ENCODE measurements at places on chromosomes 12 and 14.
A peak's percentile ranks its signal among the peaks of the same experiment; 100 is the strongest.

DNA sequence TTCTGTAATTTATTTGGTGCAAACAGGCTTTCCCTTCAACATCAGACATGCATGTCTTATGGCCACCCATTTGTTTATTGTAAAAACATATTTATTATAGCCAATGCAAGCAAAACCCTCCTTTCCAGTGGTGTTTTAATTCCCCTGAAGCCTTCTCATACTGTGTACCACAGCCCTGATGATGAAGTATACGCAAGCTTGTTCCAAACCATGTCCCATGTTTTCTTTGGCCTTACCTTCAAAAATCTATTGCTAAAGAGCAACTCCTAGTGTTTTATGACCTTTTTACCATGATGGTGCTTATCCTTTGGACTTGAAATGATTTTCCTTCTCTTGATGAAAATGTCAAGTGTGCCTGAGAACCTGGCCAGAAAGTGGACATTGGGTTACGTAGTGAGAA is 85.9 kb upstream of the CCDC91 start:
- no peak for DNase-seq

- DNase-seq, result peak; percentile 65
Measured at GRCh38 chr12:51351913-51352532, 5.5 kb upstream of the CELA1 start.

DNA sequence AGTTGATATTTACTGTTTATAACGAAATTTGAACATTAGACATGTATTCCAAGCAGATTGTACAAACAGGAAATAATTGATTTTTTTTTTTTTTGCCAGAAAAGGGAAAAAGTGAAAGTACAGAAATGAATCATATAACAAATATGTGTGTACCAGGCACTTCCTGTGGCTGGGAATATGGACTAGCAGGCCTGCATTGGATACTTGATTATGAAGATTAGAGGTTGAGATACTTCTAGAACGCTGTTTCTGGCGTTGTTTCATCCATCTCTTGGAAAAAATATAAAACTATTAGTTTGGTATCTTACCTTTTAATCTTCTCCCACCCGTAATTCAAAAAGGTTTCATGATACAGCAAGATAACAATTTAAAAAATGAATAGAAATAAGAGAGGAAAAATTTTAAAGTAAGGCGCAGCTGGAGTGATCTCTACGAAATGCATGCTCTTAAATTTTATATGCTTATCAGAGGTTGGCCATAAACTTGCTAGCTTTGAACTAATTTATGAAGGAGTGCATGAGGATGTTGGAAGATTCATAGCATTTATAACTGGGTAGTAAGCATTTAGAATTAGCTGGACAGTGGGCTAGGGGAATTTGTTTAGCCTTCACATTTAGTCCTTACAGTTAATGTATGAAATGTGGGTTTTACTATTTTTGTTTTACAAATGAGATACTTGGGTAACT is 90.8 kb downstream of the AEBP2 start:
- DNase-seq, result no peak

DNA sequence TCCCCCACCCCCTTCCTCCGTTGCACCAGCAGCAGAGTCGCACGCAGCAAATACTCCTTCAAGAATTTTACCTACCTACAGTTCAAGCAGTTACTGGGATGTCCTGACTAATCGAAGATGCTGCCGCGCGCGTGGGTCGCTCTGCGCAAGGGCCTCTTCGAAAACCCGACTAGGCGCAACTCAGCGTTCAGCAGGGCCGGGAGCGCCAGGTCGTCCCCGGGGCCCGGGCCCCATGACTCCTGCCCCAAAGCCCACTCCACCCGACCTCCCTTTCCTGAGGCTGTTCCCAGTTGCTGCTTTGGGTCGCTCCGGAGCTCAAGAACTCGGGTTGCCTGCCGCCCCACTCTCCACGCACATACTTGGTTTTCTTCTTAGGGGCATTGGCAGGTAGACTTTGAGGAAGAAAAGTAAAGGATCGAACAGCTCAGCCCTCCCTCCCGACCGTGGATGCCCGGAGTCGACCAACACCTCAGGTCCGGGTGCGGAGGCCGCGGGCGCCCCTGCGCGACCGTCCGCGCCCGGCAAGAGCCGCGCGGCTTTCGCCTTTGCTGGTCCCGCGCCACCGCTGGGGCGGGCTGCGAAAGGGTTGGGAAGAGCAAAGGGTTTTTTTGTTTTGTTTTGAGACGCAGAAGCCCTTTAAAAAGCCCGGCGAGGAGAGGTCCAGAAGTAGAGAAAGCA is 1.9 kb downstream of the BMP4 start:
- DNase-seq, result no peak

- no peak for DNase-seq
Measured at GRCh38 chr14:26330982-26331381, 266.9 kb downstream of the NOVA1 start.

GRCh38 chr12:76990716-76991115 is 74.7 kb downstream of the E2F7 start:
- no peak for DNase-seq

GRCh38 chr12:47307680-47308399 is 228.1 kb upstream of the AMIGO2 start:
- DNase-seq, result peak; percentile 53

DNA sequence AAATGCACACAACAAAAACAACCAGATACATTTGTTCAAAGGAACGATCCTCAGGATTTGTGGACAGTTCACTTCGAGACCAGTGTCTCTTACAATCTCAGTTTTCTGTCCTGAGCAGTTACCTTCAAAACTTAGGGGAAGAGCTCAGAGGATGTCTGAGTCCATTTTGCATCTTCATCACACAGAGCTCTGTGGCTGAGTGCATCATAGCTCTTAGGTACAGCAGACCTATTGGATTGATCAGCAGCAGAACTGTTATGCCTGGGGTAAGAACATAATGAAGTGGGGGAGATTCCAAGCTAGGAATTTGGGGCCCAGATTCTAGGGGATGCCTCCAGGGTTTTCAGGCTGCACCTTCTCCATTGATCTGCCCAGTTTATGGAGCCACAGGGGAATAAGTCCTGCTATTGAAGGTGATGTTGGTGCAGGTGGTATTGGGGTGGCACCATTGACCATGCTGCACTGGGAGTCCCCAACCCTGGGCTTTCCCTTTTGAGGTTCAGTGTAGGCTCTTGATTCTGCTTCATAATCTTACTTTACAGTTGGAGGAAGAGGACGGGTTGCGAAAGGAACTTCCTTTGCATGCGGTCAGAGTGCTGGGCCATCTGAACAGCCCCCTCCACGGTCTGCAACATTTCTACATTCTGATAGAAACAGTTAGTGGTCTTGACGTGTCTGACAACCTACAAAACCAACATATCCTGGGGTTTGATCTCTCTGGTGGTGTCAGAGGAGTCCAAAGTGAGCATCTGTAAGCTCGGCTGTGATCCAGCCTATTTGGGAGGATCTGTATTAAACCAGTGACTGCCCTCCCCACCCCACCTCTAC is 112.8 kb downstream of the CHST11 start:
- no peak for DNase-seq

- no peak for DNase-seq
Measured at GRCh38 chr12:53173085-53173715, 7.3 kb upstream of the ZNF740 start.

- peak; percentile 97 for DNase-seq
Measured at GRCh38 chr12:71663561-71664410, at the start of the genes THAP2 and ZFC3H1. TSS of gene THAP2 (plus strand) at chr12:71664301. CDS start at chr12:71664510, 209 bp downstream. TSS of gene ZFC3H1 (minus strand) at chr12:71663848. CDS start at chr12:71663610, 238 bp downstream.

- no peak for DNase-seq
Measured at GRCh38 chr14:76717508-76718290, 43.6 kb upstream of the VASH1 start.

DNA sequence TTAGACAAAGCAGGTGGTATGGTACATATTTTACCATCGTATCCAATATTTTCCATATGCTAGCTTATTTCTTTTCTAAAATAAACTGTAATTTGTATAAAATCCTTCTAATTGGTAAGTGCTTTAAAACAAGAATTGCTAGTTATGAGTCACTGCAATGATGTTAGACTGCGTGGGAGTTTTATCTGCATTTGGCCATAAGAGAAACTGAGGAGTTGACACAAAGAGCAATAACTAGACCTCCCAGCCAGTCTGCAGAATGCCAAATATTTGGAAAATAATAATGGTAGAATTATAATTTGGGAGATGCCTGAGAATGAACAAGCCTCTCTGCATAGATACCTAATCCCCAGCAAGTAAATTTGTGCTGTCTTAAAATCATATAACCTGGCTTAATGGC is 61.7 kb upstream of the PTPRR start:
- DNase-seq, result no peak

DNA sequence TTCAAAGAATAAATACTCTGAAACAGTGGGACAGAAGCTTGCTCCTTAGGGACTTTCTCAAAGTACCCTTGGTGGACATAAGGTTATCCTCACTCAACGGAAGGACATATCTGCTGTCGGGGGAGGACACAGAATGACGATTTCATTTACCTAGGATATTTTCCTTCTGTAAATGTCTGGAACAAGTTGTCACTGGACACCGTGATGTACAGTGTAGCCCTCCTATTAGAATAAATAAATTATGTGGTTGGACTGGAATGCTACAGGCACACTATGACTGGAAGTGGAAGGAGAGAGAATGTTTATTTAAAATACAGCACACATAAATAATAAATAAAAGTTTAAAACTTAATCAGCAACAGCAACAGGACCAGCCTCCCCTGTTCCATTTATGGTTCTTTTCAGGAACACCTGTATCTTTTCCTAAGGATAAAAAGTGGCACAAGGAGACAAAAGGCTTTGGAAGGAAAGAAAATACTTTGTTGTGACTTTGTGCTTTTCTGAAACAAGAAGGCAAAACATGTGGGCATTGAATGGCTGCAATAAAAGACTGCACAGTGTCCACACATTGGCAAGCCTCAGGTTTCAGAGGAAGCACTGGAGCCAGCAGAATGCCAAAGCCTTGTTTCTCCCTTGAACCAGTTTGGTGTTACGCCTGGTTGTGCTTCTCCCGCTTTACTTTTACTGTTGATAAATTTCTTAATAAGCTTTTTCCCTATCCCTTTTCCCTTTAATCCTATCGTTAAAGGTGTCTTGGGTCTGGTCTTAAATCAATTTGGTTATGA is 36.8 kb downstream of the FGD4 start:
- DNase-seq, result no peak

DNA sequence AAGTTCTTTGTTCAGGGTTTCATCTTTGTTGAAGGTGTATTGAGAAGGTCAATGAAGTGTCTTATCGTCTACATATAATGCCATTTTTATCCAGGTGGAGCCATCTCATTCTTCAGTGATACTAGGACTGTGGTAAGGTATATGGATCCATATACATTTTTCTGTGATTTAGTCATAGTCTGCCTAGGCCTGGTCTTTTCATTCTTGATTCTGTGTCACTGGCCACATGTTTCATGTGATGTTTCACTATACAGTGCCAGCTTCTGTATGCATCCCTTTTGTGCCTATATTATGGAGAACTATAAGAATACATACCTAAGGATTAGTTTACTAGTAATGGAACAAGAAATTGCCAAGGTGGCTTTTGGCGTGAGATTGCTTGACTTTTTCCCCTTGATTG is 40.5 kb downstream of the VEZT start:
- no peak for DNase-seq

DNA sequence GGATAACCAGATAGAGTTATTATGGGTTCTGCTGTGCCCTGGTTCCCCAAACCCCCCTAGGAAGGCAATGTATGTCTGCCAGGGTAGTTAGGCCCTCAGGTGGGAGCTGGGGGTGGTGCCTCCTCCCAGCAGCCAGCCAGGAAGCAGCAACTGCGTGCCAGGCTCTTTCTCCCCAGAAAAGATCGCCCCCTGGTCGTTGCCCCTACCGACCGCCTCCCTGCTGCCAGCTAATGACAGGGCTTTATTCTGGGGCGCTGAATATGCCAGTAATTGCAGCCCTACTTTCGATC is 36.3 kb downstream of the IQSEC3 start:
- DNase-seq, result no peak

GRCh38 chr14:81981307-81981675 is 447.6 kb upstream of the SEL1L start:
- no peak for DNase-seq

- DNase-seq, result no peak
Measured at GRCh38 chr12:119828300-119828699, 48.8 kb downstream of the CIT start.

- no peak for DNase-seq
Measured at GRCh38 chr12:83472350-83472749, 785.6 kb downstream of the TMTC2 start.

DNA sequence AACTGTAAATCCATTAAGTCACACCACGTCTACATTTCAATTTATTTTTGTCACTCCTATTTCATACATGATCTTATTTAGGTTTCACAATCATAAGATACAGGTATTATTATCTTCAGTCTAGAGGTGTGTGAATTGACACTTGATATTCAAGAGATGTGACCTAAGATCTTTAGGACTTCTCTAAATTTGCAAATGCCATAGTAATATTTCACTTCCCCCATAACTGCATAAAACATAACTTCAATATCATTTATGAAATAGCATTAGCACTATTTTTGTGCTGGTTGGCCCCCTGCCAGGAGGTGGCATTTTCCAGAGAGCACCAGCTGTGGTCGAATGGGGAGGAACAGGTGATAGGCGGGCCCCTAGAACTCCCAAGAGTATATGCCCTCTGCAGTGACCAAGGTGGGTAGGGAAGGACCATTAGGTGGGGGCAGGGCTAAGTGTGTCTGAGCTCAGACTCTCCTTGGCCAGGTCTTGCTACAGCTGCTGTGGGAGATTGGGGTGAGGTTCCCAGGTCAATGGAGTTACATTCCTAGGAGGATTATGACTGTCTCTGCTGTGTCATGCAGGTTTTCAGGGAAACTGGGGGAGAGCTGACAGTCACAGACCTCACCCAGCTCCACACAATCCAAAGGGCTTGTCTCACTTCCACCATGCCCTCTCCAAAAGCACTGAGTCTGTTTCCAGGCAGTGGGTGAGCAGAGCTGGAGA is 49.2 kb upstream of the ERGIC2 start:
- no peak for DNase-seq

GRCh38 chr12:98771811-98772752 is 127.0 kb downstream of the APAF1 start:
- no peak for DNase-seq

GRCh38 chr12:27221625-27222387 is 22.3 kb upstream of the STK38L start:
- no peak for DNase-seq

GRCh38 chr14:90005441-90005840 is 49.7 kb downstream of the TDP1 start:
- no peak for DNase-seq

DNA sequence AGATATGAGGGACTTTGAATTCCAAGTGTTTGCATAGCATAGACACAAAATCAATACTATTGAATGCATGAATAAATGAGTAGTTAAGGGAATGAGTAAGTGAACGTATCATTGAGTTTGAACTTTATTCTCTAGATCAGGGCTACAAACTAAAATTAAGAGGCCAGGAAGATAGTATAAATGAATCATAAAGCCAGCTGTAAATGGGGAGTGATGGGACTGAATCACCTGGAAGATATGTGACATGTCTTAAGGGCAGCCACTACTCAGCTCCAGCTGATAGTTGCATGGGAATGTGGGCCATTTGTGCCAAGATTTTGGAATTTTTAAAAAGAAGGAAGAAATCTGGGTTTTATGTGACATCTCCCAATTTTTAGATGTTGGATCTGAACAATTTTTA is 229.9 kb downstream of the AKAP6 start:
- DNase-seq, result no peak

DNA sequence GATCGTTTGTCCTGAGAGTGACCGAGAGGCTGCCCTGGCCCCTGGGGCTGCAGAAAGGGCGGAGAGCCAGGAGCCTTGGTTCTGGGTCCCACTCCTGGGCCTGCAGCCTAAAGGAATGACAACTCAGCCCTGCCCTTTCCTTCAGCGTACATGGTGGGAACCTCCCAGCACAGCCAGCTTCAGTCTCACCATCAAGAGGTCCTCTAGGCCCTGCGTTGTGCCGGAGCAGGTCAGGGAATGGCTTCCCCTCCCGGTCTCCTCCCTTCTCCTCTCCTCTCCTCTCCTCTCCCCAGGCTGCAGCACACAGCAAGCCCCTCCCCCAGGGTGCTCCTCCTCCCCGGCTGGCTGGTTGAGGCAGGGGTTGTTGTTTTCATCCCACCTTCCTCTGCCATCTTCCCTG is 44.6 kb upstream of the TUNAR start:
- DNase-seq, result no peak

All from NCI-H2081 (cell line).